Frontal cortex (tissue), 4 donors: ENCODE measurements at places on chromosomes 5 and 9. TPM values are rescaled to one million over a fixed set of nuclear protein-coding genes. Genes with fewer than 3 reads are reported as not detected.

DNA sequence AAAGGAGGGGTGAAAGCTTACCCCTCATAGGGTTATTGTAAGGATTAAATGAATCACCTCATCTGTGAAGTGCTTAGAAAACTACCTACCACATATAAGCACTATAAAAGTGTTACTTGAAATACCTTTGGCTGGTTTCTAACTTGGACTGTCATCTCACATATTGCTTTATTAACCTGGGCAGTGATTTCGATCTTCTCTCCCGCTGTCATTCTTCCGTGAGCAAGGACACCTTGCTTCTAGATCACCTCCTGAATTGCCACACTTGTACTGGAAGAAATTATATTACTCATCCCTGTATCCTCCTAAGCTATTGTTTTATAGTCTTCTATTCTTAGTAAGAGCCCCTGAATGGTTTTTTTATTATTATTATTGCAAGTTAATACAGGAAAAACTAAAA, 34.0 kb upstream of the GRAMD2B start:
- DNase-seq = no peak

DNA sequence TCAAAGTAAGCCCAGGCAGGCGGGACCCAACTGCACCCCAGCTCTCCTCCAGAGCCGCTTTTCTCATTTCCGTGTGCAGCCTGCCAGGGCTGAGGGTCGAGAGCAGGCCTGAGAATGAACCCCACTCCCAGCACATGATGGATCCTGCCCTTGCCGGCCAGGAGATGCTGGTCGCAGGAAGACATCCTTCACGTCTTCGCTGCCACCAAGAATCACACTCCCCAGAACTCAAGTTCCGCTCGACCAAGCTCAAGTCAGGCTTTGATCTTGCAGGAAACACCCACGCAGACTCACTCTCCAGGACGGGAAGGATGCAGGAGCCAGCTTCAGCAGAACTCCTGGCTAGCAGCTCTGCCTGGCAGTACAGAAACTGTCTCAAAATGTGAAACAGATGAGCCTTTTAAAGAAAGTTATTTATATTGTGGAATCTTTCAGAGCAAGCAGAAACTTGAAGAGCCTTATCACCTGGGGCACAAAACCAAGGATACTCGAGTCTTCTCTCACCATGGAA, 102.4 kb downstream of the ROR2 start:
- no peak for DNase-seq

BTNL3 gene
- total RNA-seq = not detected

- no peak for DNase-seq
Observed at GRCh38 chr9:23162789-23163188, 663.3 kb downstream of the ELAVL2 start.

RMI1 gene
- total RNA-seq = 12.6 TPM

DNA sequence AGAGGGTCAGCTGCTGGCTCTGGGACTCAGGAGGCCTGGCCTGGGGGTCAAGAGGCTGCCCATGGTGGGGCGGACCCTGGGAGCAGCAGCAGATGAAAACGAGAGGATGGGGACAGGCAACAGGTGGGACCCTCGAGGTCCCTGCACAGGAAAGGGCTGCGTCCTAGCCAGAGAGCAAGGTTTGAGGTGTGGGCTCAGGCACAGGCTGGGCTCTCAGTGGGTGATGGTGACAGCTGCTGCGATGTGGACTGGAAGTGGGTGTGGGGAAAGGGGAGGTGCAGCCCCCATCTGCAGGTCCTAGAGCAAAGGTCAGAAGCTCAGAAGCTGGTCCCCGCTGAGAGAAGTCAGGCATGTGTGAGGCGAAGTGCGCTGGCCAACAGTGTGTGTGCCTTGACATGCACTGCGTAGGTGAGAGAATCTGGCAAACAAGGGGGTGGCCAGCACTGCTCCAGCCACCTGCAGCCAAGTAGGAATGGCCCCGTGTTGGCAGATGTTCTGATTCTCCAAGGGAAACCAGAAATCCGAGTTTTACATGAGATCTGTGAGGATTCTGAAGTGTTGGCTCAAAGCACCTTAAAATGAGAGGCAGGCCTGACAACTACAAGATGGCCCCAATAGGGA, 85.7 kb downstream of the COL23A1 start:
- DNase-seq = no peak

GRCh38 chr9:98555651-98556465, 152.9 kb downstream of the GABBR2 start:
- no peak for DNase-seq

- no peak for DNase-seq
Observed at GRCh38 chr5:33611877-33612276, 171.1 kb downstream of the TARS1 start.

DNA sequence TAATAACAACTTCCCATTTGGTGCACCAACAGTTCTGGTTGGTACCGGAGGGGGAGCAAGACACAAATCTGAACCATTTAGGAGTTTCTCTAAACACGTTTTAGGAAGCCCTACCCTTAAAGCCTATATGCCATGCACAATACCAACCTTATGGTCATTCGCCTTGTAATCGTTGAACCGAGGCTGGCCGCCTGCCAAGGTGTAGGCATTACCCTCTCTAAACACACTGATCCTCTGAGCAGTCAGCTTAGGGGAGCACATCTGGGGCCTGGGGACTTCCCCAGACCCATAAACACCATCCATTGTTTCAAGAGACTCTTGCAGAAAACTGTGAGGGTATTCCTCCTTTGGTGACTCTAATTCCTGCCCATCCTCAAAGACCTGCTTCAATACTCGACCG, 328 bp downstream of the GRXCR2 start:
- DNase-seq = no peak

PCDHB3 gene
- total RNA-seq = 11.0 TPM

CBY3 gene
- total RNA-seq = not detected

DNA sequence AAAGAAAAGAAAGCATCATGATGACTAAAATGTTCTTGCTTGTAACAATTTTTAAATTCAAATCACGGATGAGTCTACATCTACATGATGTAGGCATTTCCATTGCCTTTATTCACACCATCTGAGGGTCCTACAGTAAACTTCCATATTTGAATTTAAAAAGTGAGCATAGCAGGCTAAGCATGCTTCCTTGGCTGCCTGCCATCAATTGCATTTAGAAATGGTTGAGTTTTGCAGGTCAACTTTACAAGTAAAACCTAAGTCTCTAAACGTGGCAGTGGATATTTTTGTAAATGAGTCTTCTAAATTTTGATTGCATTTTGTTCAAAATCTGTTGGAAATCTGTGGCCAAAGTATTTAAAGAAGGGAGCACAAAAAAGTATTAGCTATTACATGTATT, 136.5 kb upstream of the PTCH1 start:
- no peak for DNase-seq

PCDHGA1 gene
- 3.3 TPM for total RNA-seq

DNA sequence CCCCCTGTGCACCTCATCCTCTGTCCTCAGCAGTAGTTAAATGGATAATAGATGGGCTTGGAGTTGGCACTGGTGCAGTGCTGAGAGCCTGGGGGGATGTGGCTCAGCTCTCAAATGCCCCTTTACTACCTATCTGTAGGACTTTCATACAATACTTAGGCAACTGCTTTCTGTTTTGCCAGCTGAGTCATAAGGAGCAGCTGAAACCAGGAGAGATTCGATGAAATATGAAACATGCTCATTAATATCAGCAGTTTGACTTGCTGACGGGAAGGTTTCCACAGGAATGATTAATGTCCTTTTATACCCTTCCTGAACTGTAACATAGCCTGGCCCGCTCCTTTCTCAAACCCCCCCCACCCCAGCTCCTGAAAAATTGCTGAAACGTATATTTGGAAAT, 142.6 kb downstream of the SAXO1 start:
- no peak for DNase-seq

GRCh38 chr5:4570047-4570995, 569.8 kb upstream of the ADAMTS16 start:
- DNase-seq = no peak

DNA sequence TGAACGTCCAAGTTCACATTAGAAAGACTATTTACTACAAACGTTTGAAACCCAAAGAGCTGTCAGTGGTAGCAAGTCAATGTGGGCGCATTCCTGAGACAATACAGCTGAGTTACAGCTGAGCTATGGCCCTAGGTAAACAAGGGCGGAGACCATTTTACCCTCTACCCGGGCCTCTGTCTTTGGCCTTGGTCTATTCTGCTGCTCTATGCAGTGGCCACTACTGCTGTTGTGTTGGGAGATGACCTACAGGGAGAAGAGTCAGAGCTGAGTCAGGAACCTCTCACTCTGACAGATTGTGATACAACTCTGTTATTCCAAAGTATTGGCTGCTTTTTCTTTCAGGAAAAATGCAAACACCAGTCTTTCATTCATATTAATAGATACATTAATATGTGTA, 700.6 kb downstream of the SEMA5A start:
- DNase-seq = no peak

ROR2 gene
- 0.82 TPM for total RNA-seq

SHISAL2B gene
- not detected for total RNA-seq

SH3TC2 gene
- total RNA-seq = 0.41 TPM

SCGB3A2 gene
- total RNA-seq = not detected

EPB41L4A gene
- 33.8 TPM for total RNA-seq

LCN15 gene
- total RNA-seq = not detected

- DNase-seq = no peak
Observed at GRCh38 chr9:93600504-93600903, 24.1 kb downstream of the PHF2 start.
